ENCODE measurements at places on chromosomes 13 and 19. TPM values are rescaled to one million over a fixed set of nuclear protein-coding genes. Genes with fewer than 3 reads are reported as not detected.

Gene ASPDH
- total RNA-seq, result not detected

Gene PDX1
- total RNA-seq, result not detected

Gene SOX21
- total RNA-seq, result not detected

Gene ATP8A2
- total RNA-seq, result not detected

Gene RFPL4AL1
- not detected for total RNA-seq

Gene FPR1
- not detected for total RNA-seq

Gene ILF3
- total RNA-seq, result 75.5 TPM

Gene SLC27A5
- total RNA-seq, result 0.63 TPM

Gene SCGB2B2
- total RNA-seq, result not detected

Gene MBOAT7
- 157 TPM for total RNA-seq

- DNase-seq, result no peak
- H3K27me3 ChIP-seq, result no peaks in the 10 kb centered on the region
- no peak overlapping the region for H3K27ac ChIP-seq
- no peak overlapping the region for H3K4me3 ChIP-seq
These were observed 205.0 kb downstream of the TSHZ3 start for GRCh38 chr19:31144075-31144870.

DNA sequence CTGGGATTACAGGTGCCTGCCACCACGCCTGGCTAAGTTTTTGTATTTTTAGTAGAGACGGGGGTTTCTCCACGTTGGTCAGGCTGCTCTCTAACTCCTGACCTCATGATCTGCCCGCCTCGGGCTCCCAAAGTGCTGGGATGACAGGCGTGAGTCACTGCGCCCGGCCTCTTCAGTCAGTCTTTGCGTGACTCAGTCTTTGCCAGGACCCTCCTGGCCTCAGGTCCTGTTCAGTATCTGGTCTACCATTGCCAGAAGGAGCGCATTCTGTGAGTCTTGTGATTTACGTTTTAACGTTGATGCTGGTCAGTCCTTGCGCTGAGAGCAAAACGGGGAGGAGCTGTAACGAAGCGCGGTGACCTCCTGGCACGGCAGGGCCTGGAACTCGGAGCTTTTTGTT, 7.6 kb upstream of the HMG20B start:
- no peaks in the 10 kb centered on the region for H3K27me3 ChIP-seq
- no peaks in the 10 kb centered on the region for H3K36me3 ChIP-seq
- no peak for DNase-seq
- no peaks in the 10 kb centered on the region for H3K4me1 ChIP-seq

DNA sequence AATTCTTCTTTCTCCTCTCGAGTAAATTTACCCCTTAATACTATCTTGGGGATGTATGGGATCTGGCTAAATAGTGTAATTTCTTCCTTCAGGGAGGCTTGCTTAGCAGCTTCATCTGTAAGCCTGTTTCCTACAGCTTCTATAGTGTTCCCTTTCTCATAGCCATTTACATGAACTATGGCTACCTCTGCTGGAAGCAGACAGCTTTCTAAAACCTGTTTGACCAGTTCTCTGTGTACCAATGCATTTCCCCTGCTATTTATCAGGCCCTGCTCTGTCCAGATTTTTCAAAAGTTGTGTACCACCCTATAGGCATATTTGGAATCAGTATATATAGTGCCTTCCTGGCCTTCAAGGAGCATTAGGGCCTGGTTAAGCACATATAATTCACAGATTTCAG, 113.6 kb upstream of the PCDH9 start:
- no peak overlapping the region for H3K27ac ChIP-seq
- DNase-seq, result no peak
- no peaks in the 10 kb centered on the region for H3K4me1 ChIP-seq
- no peaks in the 10 kb centered on the region for H3K27me3 ChIP-seq
- H3K4me3 ChIP-seq, result no peak overlapping the region
- no peaks in the 10 kb centered on the region for H3K36me3 ChIP-seq

DNA sequence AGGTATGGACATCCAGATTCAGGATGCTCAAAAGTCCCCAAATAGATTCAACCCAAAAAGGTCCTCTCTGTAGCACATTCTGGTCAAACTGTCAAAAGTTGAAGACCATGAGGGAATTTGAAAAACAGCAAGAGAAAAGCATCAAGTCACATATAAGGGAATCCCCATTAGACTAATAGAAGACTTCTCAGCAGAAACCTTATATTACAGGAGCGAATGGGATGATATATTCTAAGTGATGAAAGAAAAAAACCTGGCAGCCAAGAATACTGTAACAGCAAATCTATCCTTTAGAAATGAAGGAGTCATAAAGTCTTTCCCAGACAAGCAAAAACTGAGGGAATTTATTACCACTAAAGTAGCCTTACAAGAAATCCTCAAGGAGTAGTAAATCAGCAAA, 29.7 kb downstream of the FXYD5 start:
- no peaks in the 10 kb centered on the region for H3K4me1 ChIP-seq
- no peak overlapping the region for H3K27ac ChIP-seq
- no peak for DNase-seq
- peaks cover 3% of the 10 kb centered on the region for H3K27me3 ChIP-seq
- no peaks in the 10 kb centered on the region for H3K36me3 ChIP-seq

DNA sequence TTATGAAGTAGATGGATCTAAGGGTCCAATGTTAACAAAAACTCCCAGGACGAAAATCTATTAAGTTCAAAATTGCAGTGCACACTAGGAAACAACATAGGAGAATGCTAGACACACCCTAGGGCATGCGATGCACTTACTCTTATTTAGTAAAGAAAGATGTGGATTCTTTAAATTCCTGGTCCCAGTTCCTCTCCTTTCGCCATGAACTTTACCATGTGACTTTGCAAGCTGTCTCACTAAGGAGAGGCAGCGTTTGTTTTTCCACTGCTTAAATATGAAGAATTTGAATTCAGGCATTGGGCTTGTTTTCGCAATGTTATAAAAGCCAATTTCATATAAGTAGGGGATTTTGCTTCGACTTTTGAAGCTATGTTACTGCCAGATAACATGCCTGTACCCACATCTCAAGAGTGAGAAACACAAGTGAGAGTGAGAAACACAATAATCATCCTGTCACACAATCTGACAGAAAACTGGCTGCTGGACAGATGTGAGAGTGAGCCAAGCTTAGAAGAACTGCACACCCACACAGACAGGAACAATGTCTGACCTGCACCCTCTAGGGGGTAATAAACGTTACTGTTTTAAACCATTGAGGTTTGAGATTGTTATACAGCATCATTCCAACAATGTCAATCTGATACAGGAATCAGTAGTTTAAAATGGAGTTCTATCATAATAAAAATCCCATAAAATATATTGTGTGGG, 1308.4 kb downstream of the SLITRK5 start:
- H3K27ac ChIP-seq, result no peak overlapping the region
- no peak overlapping the region for H3K4me3 ChIP-seq
- no peaks in the 10 kb centered on the region for H3K4me1 ChIP-seq
- DNase-seq, result no peak
- no peaks in the 10 kb centered on the region for H3K27me3 ChIP-seq

- DNase-seq, result no peak
- H3K27me3 ChIP-seq, result no peaks in the 10 kb centered on the region
- H3K27ac ChIP-seq, result no peak overlapping the region
- H3K4me3 ChIP-seq, result no peak overlapping the region
These were observed 363.1 kb upstream of the DACH1 start for GRCh38 chr13:72230131-72230530.

GRCh38 chr13:48437371-48437770, 24.5 kb upstream of the LPAR6 start:
- H3K4me3 ChIP-seq, result no peak overlapping the region
- no peak overlapping the region for H3K27ac ChIP-seq
- no peaks in the 10 kb centered on the region for H3K36me3 ChIP-seq
- H3K4me1 ChIP-seq, result peaks cover 7% of the 10 kb centered on the region

GRCh38 chr19:38975861-38976271, 324 bp upstream of the FBXO17 start:
- H3K4me3 ChIP-seq, result peak overlapping the region; percentile 79
- H3K36me3 ChIP-seq, result no peaks in the 10 kb centered on the region
- no peaks in the 10 kb centered on the region for H3K27me3 ChIP-seq
- peak overlapping the region; percentile 85 for H3K27ac ChIP-seq
- DNase-seq, result peak; percentile 67
- H3K4me1 ChIP-seq, result peaks cover 6% of the 10 kb centered on the region

GRCh38 chr19:41344162-41344561, 9.6 kb downstream of the TGFB1 start:
- no peak overlapping the region for H3K27ac ChIP-seq
- no peak for DNase-seq
- no peak overlapping the region for H3K4me3 ChIP-seq
- no peaks in the 10 kb centered on the region for H3K4me1 ChIP-seq
- no peaks in the 10 kb centered on the region for H3K27me3 ChIP-seq

- H3K27ac ChIP-seq, result no peak overlapping the region
- H3K4me3 ChIP-seq, result no peak overlapping the region
- no peaks in the 10 kb centered on the region for H3K27me3 ChIP-seq
- DNase-seq, result peak; percentile 56
These were observed 7.6 kb upstream of the TSPAN16 start for GRCh38 chr19:11288349-11288748.

DNA sequence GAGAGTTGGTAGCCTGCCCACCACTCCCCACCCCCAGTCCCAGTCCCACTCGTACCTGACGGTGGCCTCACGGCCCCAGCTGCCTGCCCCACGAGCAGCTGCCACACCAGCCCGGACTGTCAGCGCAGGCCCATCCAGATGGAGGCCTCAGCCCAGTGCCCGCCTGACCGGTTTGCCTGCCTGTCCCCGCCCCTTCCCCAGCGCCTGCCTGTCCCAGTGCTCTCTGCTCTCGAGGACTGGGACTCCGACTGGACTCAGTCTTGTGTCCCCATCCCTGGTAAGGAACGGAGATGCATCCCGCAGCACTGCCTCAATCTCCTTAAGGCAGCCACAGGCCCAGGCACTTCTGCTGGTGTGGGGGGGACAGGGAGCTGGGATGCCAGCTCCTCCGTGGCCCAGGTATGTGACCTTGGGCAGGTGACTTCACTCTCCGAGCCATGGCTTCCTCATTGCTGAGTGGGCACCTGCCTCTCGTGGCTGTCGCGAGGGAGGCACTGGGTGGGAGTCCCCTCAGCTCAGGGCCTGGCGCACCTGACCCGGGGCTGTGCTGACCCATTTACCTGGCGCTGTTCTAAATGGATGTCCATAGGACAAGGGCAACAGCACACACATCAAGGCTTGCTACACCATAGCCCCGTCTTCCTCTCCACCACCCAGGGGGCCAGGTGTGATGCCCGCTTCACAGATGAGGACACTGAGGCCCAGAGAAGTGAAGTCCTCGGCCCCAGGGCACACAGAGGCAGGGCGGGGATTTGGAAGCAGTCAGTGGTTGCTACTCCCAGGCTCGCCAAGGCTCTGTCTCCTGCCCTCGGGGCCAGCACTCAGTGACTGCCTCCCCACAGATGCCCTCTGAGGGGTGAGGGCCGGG, at the start of gene NKPD1:
Gene NKPD1, minus strand, starts transcription at position 113 of the 868 bp plus-strand sequence. CDS start 832 bp downstream, outside the sequence.
- H3K4me1 ChIP-seq, result peaks cover 4% of the 10 kb centered on the region
- no peak within 1 kb of the TSS for H3K4me3 ChIP-seq

DNA sequence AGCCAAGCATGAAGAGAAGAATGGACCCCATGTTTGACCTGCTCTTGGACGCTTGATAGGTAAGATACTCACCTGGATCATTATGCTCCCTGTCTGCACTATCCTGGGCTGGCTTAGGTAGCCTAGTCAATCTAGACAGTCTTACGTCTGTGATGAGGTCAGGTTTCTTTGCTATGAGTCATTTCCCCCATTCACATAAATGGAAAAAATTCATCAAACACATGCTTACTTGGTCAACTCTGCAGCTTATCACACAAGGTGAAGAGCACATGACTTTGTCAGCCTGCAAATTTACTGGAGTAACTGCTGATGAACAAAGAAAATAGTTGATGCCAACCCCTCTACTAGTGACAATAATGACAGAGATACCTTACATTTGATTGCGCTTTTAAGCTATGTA, 170.0 kb downstream of the NUFIP1 start:
- peaks cover 33% of the 10 kb centered on the region for H3K4me1 ChIP-seq
- peak; percentile 73 for DNase-seq
- no peak overlapping the region for H3K27ac ChIP-seq

GRCh38 chr13:46995874-46996273, 99.0 kb upstream of the HTR2A start:
- no peaks in the 10 kb centered on the region for H3K27me3 ChIP-seq
- no peak overlapping the region for H3K4me3 ChIP-seq
- H3K27ac ChIP-seq, result no peak overlapping the region
- H3K4me1 ChIP-seq, result peaks cover 9% of the 10 kb centered on the region
- H3K36me3 ChIP-seq, result no peaks in the 10 kb centered on the region
- no peak for DNase-seq

- H3K27me3 ChIP-seq, result peaks cover 13% of the 10 kb centered on the region
- H3K4me1 ChIP-seq, result no peaks in the 10 kb centered on the region
- no peaks in the 10 kb centered on the region for H3K36me3 ChIP-seq
- H3K27ac ChIP-seq, result no peak overlapping the region
- no peak overlapping the region for H3K4me3 ChIP-seq
These were observed 53.1 kb upstream of the SERPINE3 start for GRCh38 chr13:51286135-51287002.

GRCh38 chr13:108917581-108917980, 288.2 kb downstream of the MYO16 start:
- H3K4me1 ChIP-seq, result peaks cover 17% of the 10 kb centered on the region
- DNase-seq, result peak; percentile 45
- no peak overlapping the region for H3K4me3 ChIP-seq
- H3K27me3 ChIP-seq, result 0 out of 2 replicates have a peak, but pooled peaks cover 5% of the 10 kb centered on the region

- H3K27ac ChIP-seq, result no peak overlapping the region
- H3K4me3 ChIP-seq, result no peak overlapping the region
- H3K27me3 ChIP-seq, result no peaks in the 10 kb centered on the region
These were observed 5.1 kb downstream of the RAP2A start for GRCh38 chr13:97438856-97439595.

DNA sequence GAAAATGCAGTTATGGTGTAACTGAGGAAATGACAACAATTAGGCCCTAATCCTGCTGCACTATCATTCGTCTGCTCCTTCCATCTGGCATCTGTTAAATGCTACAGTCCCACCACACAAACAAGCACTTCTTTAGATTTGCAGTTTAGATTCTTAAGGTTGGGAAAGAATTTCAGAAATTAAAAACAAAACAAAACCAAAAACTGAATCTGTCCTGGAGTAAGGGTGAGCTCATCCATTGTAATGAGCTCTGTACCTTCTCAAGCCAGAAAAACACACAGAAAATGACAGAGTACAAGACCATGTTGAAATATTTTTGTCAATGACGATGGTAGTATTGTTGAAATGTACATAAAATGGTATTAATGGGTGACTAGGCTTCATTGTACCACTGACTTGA, 28.3 kb downstream of the SMAD9 start:
- peaks cover 11% of the 10 kb centered on the region for H3K4me1 ChIP-seq
- no peaks in the 10 kb centered on the region for H3K36me3 ChIP-seq
- DNase-seq, result peak; percentile 52
- H3K27ac ChIP-seq, result peak overlapping the region; percentile 62

- H3K36me3 ChIP-seq, result no peaks in the 10 kb centered on the region
- H3K27ac ChIP-seq, result no peak overlapping the region
- no peaks in the 10 kb centered on the region for H3K4me1 ChIP-seq
- no peaks in the 10 kb centered on the region for H3K27me3 ChIP-seq
These were observed 1491.9 kb downstream of the SLITRK5 start for GRCh38 chr13:89163096-89163495.

GRCh38 chr19:18833849-18834643, 2.3 kb downstream of the UPF1 start:
- peak overlapping the region; percentile 85 for H3K4me3 ChIP-seq
- H3K27ac ChIP-seq, result no peak overlapping the region
- DNase-seq, result peak; percentile 46
- peaks cover 21% of the 10 kb centered on the region for H3K4me1 ChIP-seq
- H3K36me3 ChIP-seq, result no peaks in the 10 kb centered on the region

- H3K4me3 ChIP-seq, result no peak overlapping the region
- peak overlapping the region; percentile 83 for H3K27ac ChIP-seq
- peaks cover 50% of the 10 kb centered on the region for H3K4me1 ChIP-seq
- H3K27me3 ChIP-seq, result no peaks in the 10 kb centered on the region
These were observed 37.4 kb upstream of the GAS6 start for GRCh38 chr13:113901231-113901630.

- H3K4me3 ChIP-seq, result no peak overlapping the region
- no peaks in the 10 kb centered on the region for H3K27me3 ChIP-seq
- peaks cover 66% of the 10 kb centered on the region for H3K36me3 ChIP-seq
These were observed 22.0 kb downstream of the ZNF266 start for GRCh38 chr19:9413240-9413954.
